ENCODE measurements at places on chromosomes 3 and 15.
A peak's percentile ranks its signal among the peaks of the same experiment; 100 is the strongest.

- no peaks in the 10 kb centered on the region for H3K36me3 ChIP-seq
- no peak overlapping the region for H3K4me3 ChIP-seq
- no peaks in the 10 kb centered on the region for H3K4me1 ChIP-seq
- H3K27ac ChIP-seq = no peak overlapping the region
These were observed 39.5 kb downstream of the CD86 start for GRCh38 chr3:122094693-122095092.

- no peak overlapping the region for H3K4me3 ChIP-seq
- H3K4me1 ChIP-seq = peaks cover 12% of the 10 kb centered on the region
- H3K36me3 ChIP-seq = no peaks in the 10 kb centered on the region
- H3K27me3 ChIP-seq = peaks cover 70% of the 10 kb centered on the region
These were observed 7.7 kb downstream of the DUOXA2 start for GRCh38 chr15:45121706-45122417.

DNA sequence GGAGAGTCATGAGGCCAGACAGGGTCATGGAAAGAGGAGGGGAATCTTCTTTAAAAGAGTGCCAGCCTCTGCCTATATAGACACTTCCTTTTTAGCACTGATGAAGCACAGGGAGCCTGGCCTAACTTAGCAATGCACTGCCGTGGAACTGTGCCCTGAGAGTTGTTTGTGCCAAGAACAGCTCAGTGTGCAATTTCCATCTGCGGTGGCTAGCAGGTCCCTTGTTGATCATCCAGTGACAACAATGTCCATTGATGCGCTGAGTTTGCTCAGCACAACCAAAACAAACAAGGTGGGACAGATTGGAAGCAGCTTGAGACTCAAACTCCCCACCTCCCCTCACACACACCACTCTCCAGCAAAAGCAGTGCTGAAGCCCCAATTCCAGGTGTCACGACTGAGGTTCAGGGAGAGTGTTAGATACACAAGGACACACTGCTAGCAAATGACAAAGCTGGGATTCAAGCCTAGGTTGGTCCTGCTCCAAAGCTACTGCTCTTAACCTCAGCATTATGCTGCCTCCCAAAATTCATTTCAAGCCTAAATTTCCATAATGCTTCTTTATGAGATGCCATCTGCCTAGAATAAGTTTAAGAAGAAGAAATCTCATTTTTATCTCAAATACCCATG lies 316.6 kb upstream of the UBE2E2 start:
- H3K4me1 ChIP-seq = no peaks in the 10 kb centered on the region
- peak; percentile 70 for DNase-seq
- H3K36me3 ChIP-seq = no peaks in the 10 kb centered on the region
- H3K4me3 ChIP-seq = no peak overlapping the region
- H3K27ac ChIP-seq = no peak overlapping the region
- no peaks in the 10 kb centered on the region for H3K27me3 ChIP-seq

DNA sequence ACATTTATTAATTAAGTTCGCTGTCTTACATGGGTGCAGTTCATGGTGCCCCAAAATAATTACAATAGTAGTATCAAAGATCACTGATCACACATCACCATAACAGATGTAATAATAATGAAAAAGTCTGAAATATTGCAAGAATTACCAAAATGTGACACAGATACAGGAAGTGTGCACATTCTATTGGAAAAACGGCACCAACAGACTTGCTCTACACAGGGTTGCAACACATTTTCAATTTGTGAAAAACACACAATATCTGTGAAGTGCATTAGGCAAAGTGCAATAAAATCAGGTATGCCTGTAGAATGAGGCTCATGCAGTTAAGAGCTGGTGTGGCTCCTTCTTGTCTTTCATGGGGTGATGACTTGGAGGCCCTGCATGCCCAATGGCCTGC lies 265.8 kb downstream of the RPLP1 start:
- no peak overlapping the region for H3K4me3 ChIP-seq
- no peaks in the 10 kb centered on the region for H3K36me3 ChIP-seq
- H3K27me3 ChIP-seq = no peaks in the 10 kb centered on the region
- DNase-seq = no peak
- H3K27ac ChIP-seq = no peak overlapping the region

DNA sequence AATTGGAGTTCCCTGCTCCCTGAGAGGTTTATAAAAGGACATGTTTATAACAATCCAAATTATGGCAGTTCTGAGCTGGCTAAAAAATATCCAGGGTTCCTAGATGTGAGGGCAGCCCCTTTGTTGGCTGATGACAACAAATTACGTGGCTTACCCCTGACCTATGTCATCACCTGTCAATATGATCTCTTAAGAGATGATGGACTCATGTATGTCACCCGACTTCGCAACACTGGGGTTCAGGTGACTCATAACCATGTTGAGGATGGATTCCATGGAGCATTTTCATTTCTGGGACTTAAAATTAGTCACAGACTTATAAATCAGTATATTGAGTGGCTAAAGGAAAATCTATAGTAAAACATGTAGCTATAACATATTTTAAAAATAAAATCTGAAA lies 13.9 kb downstream of the AADAC start:
- no peak for DNase-seq
- H3K27me3 ChIP-seq = no peaks in the 10 kb centered on the region
- H3K27ac ChIP-seq = no peak overlapping the region

DNA sequence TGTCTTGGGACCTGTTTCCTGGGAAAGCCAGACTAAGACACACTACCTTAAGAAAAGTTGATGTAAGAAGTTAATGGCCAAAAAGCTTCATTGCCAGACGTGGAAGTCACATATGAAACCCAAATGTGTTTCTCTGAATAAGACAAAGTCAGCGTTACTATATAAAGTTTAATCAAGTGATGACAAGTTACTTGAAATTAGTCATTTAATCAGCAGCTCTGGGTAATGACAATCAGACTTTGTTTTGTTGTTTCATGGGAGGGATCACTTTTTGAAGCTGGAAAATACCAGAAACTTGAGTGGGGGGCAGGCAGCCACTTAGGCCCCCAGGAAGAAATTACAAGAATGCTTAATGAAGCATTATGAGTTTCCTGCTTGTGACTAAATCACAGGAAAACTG lies 218.6 kb downstream of the PTPRG start:
- no peak overlapping the region for H3K27ac ChIP-seq
- no peak for DNase-seq
- H3K27me3 ChIP-seq = no peaks in the 10 kb centered on the region
- H3K4me1 ChIP-seq = no peaks in the 10 kb centered on the region
- no peaks in the 10 kb centered on the region for H3K36me3 ChIP-seq

GRCh38 chr15:34472947-34473346 lies 35.3 kb upstream of the GOLGA8A start:
- no peaks in the 10 kb centered on the region for H3K36me3 ChIP-seq
- no peak for DNase-seq
- H3K4me3 ChIP-seq = no peak overlapping the region
- H3K27me3 ChIP-seq = no peaks in the 10 kb centered on the region
- no peaks in the 10 kb centered on the region for H3K4me1 ChIP-seq

GRCh38 chr3:23399221-23399620 lies 196.1 kb downstream of the UBE2E2 start:
- H3K27me3 ChIP-seq = no peaks in the 10 kb centered on the region
- no peaks in the 10 kb centered on the region for H3K4me1 ChIP-seq
- no peak overlapping the region for H3K4me3 ChIP-seq

GRCh38 chr3:130990282-130990681 lies 36.3 kb downstream of the ASTE1 start:
- peaks cover 3% of the 10 kb centered on the region for H3K36me3 ChIP-seq
- H3K27ac ChIP-seq = no peak overlapping the region
- no peaks in the 10 kb centered on the region for H3K27me3 ChIP-seq
- H3K4me1 ChIP-seq = no peaks in the 10 kb centered on the region
- DNase-seq = no peak

- no peaks in the 10 kb centered on the region for H3K4me1 ChIP-seq
- no peak overlapping the region for H3K4me3 ChIP-seq
- no peak for DNase-seq
- H3K27me3 ChIP-seq = no peaks in the 10 kb centered on the region
- no peaks in the 10 kb centered on the region for H3K36me3 ChIP-seq
- no peak overlapping the region for H3K27ac ChIP-seq
These were observed 47.3 kb downstream of the PLSCR2 start for GRCh38 chr3:146421819-146422759.

GRCh38 chr3:165254812-165255211 lies 58.6 kb upstream of the SLITRK3 start:
- H3K27me3 ChIP-seq = no peaks in the 10 kb centered on the region
- H3K36me3 ChIP-seq = no peaks in the 10 kb centered on the region
- H3K27ac ChIP-seq = no peak overlapping the region
- H3K4me3 ChIP-seq = no peak overlapping the region
- DNase-seq = no peak

GRCh38 chr15:90151989-90152645 lies 49.0 kb upstream of the SEMA4B start:
- no peak for DNase-seq
- H3K27me3 ChIP-seq = no peaks in the 10 kb centered on the region
- H3K27ac ChIP-seq = peak overlapping the region; percentile 7
- no peak overlapping the region for H3K4me3 ChIP-seq

DNA sequence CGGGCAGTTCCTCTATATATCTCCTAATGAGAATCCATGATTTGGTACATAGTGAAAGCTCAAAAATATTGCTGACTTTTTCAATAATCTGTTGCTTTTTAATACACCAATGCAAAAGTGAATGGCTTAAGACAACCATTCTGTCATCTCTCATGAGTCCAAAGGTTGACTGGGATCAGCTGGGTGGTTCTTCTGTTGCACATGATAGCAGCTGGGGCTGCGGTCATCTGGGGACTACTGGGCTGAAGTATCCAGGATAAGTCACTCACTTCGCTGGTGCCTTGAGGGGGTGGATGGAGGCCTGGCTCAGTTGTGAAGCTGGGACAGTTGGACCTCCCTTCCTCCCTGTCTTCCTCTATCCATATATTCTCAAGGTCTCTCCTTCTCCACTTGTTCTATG lies 53.7 kb downstream of the NOX5 start:
- H3K4me3 ChIP-seq = no peak overlapping the region
- DNase-seq = peak; percentile 3
- no peak overlapping the region for H3K27ac ChIP-seq
- H3K4me1 ChIP-seq = no peaks in the 10 kb centered on the region
- no peaks in the 10 kb centered on the region for H3K27me3 ChIP-seq

DNA sequence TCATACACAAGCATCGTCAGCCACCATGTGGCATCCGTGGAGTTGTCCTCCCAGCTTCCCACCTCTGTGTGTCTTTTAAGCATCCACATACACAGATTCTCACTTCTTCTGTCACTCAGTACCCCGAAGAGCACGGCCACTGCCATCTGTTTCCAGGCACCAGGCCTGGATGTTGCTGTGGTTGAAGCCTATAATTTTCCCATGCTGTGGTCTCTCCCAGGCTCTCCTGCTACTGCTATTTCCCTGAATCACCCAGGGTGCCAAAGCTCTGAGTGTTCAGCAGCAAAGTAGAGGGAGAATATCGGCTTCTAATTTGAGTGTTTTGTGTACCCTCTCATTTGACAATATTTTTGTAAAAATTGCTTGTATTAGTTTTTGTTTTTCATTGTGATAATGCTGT lies 265.7 kb downstream of the DIPK2A start:
- no peaks in the 10 kb centered on the region for H3K27me3 ChIP-seq
- no peaks in the 10 kb centered on the region for H3K36me3 ChIP-seq
- H3K27ac ChIP-seq = no peak overlapping the region
- no peak overlapping the region for H3K4me3 ChIP-seq
- H3K4me1 ChIP-seq = peaks cover 23% of the 10 kb centered on the region

- H3K4me3 ChIP-seq = no peak overlapping the region
- H3K4me1 ChIP-seq = no peaks in the 10 kb centered on the region
- H3K36me3 ChIP-seq = no peaks in the 10 kb centered on the region
- H3K27ac ChIP-seq = no peak overlapping the region
- no peak for DNase-seq
These were observed 7.9 kb upstream of the UBXN7 start for GRCh38 chr3:196440041-196440537.

- peaks cover 72% of the 10 kb centered on the region for H3K4me1 ChIP-seq
- no peak overlapping the region for H3K27ac ChIP-seq
- peaks cover 66% of the 10 kb centered on the region for H3K36me3 ChIP-seq
These were observed 9.2 kb downstream of the CSRNP1 start for GRCh38 chr3:39144095-39144747.

GRCh38 chr15:60003243-60004008 lies 685 bp upstream of the FOXB1 start:
- peaks cover 83% of the 10 kb centered on the region for H3K27me3 ChIP-seq
- no peak overlapping the region for H3K4me3 ChIP-seq
- H3K36me3 ChIP-seq = no peaks in the 10 kb centered on the region
- DNase-seq = no peak
- no peak overlapping the region for H3K27ac ChIP-seq

DNA sequence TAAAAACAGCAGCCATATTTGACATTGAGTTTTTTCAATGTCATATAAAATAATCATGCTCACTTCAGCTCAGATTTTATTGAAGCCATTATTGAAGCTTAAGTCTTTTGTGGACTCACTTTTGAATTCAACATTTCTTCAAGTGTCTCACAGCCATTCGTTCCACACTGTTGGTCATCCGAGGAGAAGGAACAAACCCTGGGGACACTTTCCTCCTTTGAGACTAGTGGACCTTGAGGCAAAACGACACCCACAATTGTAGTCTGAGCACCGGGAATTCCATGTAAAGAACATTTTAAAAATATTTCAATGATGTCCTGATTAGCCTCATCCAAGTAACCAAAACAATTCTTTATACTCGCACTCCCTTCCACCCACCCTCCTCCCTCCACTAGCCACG lies 174.7 kb downstream of the CD47 start:
- H3K27ac ChIP-seq = no peak overlapping the region
- no peak for DNase-seq
- H3K4me1 ChIP-seq = no peaks in the 10 kb centered on the region
- no peak overlapping the region for H3K4me3 ChIP-seq

All from sigmoid colon (tissue), 7 donors.